Hepatocyte (in vitro differentiated cells): ENCODE measurements at places on chromosomes 5 and 9.

- no peak for DNase-seq
Observed at GRCh38 chr5:131279204-131279603, 15.4 kb downstream of the CDC42SE2 start.

- DNase-seq = no peak
Observed at GRCh38 chr5:59765446-59765845, 128.1 kb downstream of the PDE4D start.

DNA sequence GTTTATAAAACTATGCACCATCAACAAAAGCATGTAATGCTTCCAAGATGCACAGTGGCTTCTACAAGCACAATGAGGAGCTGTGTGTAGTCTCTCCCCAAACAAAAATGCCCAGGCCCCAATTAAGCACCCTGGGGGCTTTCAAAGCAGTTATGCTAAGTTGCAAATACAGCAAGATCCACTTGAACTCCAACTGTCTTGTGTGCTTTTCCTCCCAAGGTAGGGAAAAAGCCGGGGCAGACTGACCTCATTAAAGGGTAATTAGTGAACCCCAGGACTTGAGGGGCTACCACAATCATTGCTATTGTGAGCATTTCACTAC, 13.1 kb downstream of the ZNF608 start:
- no peak for DNase-seq

DNA sequence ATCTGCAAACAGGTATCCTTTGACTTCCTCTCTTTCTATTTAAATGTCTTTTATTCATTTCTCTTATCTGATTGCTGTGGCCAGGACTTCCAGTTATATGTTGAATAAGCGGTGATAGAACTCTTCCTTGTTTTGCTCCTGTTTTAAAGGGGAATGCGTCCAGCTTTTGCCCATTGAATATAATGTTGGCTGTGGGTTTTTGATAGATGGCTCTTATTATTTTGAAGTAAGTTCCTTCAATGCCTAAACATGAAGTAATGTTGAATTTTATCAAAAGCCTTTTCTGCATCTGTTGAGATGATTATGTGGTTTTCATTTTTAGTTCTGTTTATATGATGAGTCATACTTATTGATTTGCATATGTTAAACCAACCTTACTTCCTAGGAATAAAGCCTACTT, 300.5 kb upstream of the CTNND2 start:
- no peak for DNase-seq

DNA sequence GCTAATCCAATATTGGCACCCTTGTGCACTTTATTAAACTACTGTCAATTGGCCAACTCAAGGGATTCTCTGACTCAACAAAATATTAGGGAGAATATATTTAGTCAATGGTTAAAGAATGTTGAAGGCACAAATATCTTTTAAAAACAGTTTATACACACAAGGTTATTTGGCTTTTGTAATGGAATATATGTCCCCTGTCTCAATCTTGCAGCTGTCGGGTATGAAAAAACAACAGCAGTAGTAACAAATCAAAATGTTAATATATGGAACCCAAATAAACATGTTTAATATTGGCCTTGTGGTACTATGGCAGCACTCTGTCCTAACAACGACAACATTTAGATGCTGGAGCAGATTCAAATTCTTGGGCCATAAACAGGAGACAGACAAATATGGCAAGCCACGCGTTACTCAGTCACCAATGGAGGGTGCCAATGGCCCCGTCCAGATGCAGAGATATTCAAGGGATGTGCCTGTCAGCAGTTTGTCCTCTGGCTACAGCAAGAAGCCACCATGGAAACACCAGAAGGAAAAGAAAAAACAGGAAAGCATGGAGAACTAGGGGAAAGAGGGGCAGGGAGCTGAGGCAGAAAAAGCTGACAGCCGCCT, 342.0 kb downstream of the NDUFS4 start:
- no peak for DNase-seq

- DNase-seq = no peak
Observed at GRCh38 chr5:150223474-150223873, 33.6 kb downstream of the SLC6A7 start.

DNA sequence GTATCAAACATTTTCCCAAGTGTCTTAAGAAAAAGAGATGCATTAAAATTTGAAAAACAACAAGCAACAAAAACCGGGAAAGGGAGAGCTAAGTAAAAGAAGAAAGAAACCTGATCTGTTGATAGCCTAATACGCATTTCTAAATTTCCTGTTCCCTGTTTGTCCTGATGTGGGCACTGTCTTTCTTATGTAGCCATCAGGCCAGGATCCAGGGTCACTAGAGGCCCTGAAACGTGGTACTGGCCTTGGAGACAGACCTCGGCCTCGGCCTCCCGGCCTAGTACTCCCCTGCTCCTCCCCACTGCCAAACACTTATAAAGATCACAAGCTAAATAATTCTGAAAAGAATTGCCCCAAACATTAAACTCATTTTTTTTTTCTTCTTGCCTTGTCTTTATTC, 547.2 kb downstream of the IRX1 start:
- DNase-seq = no peak

DNA sequence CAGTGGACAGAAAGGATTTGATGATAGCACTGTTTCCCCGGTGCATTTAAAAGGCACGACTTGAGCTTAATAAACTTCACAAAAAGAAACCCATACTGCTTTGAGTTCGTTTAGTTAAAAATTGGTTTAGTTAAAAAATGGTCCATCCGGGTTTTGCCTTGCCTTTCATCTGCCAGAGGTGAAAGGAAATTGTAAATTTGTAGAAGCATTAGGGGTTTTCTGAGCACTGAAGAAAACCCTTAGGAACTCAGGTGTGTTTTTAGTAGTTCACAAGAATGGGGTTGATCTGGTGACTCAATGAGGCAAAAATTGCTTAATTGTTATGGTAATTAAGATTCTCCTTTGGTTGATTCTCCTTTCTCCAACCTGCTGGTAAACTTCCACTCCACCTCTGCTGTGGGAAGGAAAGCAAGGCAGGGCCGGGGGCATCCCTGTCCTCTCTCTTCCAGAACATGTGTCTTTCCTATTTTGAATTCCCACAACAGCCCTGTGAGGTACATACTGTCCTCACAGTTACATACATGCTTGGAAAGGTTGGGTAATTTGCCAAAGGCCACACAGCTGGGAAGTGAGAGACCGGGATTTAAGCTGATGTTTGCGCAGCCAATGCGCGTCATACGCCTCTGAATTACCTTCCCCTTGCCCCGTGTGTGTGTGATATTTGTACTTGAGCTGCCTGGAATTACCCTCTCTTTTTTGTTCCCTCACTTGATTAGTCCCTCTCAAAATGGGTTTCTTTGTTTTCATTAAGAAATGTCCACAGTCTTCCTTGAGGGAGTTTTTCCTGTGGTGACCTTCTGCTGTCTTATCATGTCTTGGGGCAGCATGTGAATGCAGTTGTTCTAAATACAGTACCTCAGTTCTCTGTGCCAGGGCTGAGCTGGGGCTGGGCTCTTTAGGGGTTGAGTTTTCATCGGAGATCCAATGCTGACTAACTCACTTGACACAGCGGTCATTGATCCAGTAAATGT, 94.4 kb downstream of the ARHGAP26 start:
- DNase-seq = peak; percentile 51

DNA sequence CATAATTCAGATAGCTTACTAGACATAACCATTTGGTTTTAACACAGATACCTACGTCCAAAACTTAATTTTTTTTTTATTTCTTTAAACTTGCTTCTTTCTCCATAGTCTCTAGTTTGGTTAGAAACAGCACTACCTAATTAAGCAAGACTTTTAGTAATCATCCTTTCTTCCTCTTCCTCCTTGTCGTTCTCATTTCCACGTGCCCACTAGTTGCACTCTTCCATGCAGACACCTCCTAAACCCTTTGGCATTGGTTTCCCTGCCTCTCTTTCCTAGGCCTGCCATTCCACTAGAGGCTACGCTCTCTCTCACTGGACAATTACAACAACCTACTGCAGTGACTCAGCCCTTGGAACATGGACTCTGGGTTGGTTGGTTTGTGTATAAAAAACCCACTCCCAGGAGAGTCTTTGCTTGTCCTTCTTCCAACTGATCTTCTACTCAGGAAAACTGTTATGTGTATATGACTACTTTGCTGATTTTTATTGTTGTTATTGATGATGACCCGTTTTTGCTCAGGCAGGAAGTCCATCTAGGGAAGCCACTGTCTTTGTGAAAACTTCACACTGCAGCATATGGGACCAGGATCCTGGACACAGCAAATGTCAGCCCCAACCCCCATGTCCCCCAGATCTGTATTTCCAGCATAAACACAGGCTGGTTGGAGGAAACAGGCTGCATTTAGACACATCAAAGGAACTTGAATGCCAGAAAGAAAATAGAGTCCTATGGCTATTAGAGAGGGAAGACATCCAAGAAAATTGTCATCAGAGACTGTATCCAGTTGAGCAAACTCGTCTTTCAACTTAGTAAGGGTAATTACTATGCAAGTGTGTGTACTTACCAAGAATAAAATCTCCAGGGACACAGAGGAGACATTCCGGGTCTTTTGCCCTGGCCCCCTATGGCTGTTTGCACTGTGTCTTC, 503.2 kb downstream of the GADD45G start:
- DNase-seq = no peak

DNA sequence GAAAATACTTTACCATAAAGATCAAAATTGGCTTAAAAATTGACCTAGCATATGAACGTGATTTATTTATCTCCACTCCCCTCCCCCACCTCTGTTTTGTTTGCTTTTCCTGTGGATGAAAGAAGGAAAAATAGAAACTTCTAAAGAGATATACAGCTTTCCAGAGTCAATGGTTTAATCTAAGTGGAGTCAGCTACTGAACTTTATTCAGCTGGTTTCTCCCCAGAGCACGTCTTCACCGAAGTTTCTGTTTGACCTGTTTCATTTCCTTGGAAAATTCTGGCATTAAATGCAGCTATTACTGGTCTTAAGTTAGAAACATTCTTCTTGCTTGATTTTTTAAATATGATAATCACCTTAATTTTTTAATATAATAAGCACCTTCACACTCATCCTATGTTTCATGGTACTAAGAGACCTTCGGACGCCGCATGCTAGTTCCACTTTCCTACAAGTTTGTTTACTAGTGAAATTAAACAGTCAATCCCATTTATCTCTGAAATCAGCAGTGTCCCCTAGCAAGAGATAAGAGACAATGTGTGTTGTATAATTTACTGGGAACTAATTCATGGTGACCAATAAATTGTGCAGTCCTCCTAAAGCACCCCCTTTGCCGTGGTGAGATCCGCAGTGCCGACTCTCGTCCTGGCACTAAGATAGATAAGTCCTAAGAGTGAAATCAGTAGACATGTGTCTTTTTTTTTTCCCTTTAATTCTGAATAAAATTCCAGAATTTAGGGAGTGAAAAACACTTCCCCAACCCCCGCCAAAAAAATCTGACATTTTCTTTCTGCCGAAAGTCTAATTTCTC, 89.9 kb downstream of the ARL15 start:
- DNase-seq = no peak

GRCh38 chr5:52476346-52476745, 311.4 kb upstream of the ITGA1 start:
- DNase-seq = no peak

- DNase-seq = peak; percentile 19
Observed at GRCh38 chr9:95834281-95834907, 41.1 kb upstream of the ERCC6L2 start.

DNA sequence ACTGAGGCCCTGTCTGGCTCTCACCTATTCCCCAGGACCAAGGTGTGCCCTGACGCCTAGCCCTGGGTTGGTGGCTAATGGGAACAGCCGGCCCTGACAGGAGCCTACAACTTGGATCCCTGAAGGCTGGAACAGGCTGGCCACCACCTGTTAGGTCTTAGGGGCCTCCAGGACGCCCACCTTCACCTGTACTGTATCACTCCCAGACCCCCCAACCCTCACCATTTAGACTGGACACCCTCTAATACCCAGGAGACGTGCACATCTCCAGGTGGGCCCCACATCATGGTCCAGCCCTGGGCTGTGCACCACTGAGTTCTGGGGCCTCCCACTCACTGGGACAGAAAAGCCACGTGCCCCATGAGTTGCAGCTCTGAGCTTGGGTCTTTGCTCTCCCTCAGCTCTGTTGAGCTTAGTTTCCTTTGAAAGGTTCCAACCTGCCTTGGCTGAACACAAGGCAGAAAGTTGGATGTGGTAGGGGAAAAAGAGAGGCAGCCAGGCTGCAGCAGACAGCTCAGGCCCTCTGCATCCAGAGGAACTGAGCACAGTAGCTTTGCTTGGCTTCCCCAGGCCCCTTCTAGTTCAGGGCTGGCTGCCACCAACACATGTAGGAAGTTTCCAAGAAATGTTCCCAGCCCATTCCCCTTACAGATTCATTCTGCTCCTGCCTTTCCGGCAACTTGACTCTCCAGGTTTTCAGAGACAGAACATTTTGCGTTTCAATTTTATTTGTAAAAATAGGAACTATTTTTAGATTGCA, 116.8 kb upstream of the TBC1D2 start:
- no peak for DNase-seq

GRCh38 chr5:131993676-131994075, 17.8 kb downstream of the ACSL6 start:
- DNase-seq = no peak

DNA sequence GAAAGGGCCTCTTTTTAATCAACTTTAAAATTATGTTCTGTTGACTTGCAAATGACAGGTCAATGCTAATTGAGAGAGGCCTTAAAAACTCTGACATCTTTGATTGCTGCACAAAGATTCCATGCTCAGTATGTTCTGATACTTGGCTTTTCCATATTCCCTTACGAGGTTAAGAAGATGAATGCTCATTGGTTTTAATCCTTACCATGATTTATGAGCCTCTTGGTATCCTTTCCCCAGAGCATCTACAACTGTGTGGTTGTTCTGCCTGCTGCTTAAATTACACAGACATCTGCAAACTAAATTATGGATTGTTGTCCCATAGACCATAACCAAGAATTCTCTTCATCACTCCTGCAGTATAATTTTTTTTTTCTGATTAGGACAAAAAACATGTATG, 352.6 kb downstream of the CDH12 start:
- no peak for DNase-seq

DNA sequence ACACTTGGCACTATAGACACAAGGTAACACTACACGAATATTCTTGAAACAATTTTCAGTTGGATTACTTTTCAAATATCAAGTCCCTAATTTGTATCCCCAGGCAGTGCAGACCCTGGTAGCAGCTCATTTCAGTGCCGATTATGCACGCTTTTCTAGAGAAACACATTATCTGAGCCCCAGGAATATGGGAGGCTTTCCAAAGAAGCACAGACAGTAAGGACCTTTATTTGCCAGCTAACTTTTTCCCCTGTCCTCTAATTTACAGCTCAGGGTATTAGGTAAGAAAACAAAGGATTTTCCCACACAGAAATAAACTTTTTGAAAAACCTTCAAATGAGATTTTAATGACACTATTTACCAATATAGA, 852.3 kb upstream of the DMAC1 start:
- no peak for DNase-seq
